GM13977 (cell line): ENCODE measurements at places on chromosomes 11 and 22.

DNA sequence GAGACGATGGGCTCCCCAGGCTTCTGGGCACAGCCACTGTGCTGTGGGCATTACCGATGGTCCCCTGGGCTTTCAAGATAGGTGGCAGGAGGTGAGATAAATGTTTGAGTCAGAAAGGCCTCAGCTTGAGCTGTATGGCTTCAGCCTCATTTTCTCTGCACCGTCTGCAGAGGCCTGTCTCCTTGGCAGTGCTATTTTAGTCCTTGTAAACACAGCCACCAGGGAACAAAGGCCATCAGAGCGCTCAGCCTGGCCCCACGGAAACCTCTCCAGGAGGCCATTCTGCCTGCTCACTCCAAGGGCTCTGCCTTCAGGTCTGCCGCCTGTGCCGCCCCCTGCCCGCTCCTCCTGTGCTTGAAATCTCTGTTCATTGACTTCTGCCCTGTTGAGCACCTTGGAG, 1424.9 kb downstream of the TBC1D22A start:
- no peak for DNase-seq

DNA sequence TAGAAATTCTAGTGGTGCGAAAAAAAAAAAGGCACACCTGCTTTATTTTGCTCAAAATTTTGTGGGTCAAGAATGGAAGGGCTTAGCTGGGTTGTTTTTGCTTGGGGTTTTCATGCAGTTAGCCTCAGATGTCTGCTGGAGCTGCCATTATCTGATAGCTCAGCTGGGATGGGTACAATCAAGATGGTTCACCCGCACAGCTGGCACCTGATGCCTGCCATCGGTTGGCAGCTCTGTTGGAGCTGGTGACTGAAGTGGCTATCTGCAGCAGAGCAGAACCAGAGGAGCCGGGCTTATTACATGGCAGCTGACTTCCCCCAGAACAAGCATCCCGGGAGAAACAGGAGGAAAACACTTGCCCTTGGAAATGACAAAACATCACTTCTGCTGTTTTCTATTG, 12.1 kb upstream of the ELFN2 start:
- no peak for DNase-seq

DNA sequence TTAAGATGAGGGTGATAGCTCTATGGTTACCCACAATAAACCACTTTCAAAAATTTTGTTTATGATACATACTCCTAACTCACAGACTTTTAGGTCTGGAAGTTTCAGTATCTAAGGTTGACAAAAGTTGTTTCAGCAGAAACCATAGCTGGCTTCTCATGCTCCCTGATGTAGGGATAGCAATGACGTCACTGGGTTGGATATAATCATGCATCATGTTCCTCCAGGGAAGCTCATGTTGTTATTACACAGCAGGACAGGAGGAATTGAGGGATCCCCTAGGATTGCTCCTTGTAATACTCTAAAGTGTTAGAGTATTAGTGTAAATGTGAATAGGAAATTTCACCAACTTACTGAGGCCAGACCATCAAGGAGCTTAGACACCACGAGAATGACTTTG, 23.6 kb downstream of the APOL3 start:
- no peak for DNase-seq

- DNase-seq = no peak
Measured at GRCh38 chr22:23072077-23072910, 2.0 kb downstream of the GNAZ start.

- DNase-seq = no peak
Measured at GRCh38 chr11:65254724-65255123, 7.0 kb upstream of the POLA2 start.

DNA sequence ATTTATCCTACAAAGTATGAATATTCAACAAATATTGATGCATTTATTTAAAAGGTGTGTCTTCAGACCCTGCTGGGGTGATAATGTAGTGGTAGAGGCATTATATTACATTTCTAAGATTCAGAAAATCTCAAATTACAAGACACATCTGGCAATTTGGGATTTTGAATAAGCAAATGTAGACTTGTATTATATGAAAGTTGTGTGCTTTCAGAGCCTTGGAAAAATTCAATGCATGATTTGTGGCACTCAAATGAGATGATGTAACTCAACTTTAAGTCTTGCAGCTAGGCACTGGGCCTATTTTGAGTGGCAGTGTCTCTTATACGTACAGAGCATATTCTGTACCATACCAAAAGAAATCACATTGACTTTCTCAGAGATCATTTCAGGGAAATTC, 214.4 kb downstream of the ETS1 start:
- DNase-seq = no peak
